ENCODE measurements at places on chromosomes 5 and 9.

DNA sequence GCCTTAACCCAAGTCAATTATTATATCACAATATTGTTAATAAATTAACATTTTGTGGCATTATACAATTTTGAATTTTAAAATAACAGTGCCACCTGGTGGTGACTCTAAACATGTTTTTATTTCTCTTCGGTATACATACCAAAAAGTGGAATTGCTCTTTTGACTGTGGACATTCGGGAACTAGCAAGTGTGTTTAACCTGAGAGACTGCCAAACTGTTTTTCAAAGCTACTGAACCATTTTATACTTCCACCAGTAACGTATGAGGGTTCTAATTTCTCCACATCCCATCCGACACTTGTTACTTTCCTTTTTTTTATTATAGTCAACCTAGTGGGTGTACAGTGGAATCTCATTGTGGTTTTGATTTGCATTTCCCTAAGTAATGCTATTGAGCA lies 18.3 kb upstream of the HSDL2 start:
- peak; percentile 40 for DNase-seq

- DNase-seq, result no peak
These were observed 31.0 kb downstream of the AFAP1L1 start for GRCh38 chr5:149302641-149303040.

DNA sequence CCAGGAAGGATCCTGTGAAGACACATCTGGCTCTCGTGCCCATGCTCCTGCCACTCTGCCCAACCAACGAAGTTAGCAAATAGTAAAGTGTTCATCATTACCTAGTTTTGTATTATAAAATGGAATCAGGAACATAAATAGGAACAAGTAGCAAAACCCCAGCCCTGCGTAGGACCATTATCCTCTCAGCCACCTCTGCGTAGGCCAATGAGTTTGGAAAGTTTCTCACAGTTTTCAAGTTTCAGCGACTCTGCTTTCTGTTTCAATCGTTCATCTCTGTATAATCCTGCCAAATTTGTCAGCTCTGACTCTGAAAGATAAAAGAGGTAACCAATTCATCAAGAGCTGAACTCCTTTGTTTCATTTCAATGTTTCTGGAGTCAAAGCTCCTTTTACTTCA lies 10.1 kb upstream of the SPATA24 start:
- DNase-seq, result no peak

- DNase-seq, result no peak
These were observed 672.1 kb upstream of the CHD1 start for GRCh38 chr5:99600952-99601351.

- no peak for DNase-seq
These were observed 1.8 kb upstream of the PPARGC1B start for GRCh38 chr5:149728303-149728702.

GRCh38 chr5:115949096-115949495 lies 13.2 kb upstream of the LVRN start:
- DNase-seq, result no peak

GRCh38 chr5:1103093-1103492 lies 8.8 kb downstream of the SLC12A7 start:
- DNase-seq, result no peak

DNA sequence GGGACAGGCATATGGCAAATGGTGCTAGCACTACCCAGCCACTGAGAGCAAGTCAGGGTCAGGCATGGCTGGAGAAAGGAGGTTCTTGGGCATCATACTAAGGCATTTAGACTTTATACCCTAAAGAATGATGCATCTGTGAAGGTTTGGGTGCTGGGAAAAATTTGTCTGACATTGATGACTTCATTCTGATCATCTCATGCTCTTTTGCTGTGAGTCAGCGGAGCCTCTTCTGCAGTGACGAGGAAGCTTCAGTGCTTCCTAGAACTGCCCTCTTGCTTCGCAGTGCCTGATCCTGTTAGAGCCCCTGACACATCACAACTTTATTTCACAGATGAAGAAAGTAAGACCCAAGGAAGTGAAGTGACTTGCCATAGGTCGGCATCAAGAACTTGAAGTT lies 266.6 kb upstream of the GAS1 start:
- no peak for DNase-seq

GRCh38 chr9:130453487-130453886 lies 8.7 kb downstream of the ASS1 start:
- DNase-seq, result peak; percentile 42

- DNase-seq, result no peak
These were observed 131.2 kb upstream of the IQGAP2 start for GRCh38 chr5:76271836-76272235.
